Skeletal muscle cell (primary cell): ENCODE measurements at places on chromosomes 2 and 18.

DNA sequence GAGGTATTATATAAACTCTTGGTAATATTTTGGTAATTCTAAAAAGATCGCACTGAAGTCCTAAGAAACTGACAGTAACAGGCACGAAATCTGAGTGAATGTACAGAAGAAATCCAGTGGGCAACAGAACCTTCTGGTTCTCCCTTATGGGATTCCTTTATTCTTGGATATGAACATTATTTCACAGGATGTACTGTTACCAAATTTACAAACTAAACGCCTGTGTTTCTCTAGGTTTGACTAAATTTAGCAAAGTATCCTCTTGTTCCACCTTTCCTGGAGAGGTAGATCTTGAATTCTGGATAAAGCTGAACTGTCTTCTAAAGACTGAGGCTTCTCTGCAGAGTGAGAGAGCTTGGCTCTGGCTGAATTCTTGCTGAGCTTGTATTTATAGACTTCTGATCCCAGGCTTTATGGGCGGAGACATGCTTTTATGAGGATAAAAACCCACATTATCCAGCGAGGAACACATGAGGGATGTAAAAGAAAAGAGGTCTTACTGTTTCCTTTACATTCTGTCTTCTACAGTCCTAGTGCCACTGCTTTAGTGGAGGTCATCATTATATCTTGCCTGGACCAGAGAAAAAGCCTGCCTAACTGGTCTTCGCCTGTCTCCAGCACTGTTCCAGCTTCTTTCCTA is 220.8 kb downstream of the CDH2 start:
- no peak for DNase-seq

DNA sequence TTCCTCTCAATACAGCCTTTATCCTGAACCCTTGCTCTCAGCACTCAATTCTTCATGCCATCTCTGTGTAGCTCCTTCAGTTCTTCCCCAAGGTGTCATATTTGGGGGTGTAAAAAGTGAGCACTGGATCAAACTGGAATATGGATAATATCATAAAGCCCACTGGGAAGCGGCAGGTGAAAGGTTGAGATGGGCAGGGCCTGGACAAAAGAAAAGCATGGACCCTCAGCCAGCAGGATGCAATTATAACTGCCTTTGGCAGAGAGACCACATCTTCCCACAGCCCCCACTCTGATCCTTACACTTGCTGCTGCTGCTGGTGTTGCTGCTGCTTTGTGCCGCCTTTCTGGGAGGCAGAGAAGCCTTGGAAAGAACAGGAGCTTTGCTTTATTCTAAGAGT is 31.2 kb upstream of the STPG4 start:
- DNase-seq = no peak

- DNase-seq = no peak
Observed at GRCh38 chr18:12443551-12443950, 35.8 kb downstream of the PRELID3A start.

- no peak for DNase-seq
Observed at GRCh38 chr2:240468303-240469238, 33.1 kb downstream of the GPC1 start.

DNA sequence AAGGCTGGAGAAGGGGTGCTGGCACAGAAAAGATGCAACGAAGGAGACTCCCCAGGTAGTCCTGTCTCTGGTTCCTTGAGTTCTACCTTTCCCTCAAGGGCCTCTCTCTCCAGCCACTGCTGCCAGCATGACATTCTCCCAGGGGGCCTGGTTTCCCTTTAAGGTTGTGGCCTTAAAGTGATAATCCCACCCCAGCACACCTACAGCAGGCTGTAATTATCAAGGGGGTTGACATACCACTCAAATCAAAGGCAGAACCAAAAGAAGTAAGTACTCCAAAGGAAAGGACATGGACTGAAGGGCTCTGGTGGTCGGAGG is 127.4 kb upstream of the MSH6 start:
- DNase-seq = no peak

- no peak for DNase-seq
Observed at GRCh38 chr18:2572171-2572569, 813 bp downstream of the NDC80 start.

GRCh38 chr2:96271995-96272394 is 6.0 kb downstream of the CIAO1 start:
- DNase-seq = no peak

- DNase-seq = no peak
Observed at GRCh38 chr2:8456151-8457091, 225.4 kb upstream of the ID2 start.

DNA sequence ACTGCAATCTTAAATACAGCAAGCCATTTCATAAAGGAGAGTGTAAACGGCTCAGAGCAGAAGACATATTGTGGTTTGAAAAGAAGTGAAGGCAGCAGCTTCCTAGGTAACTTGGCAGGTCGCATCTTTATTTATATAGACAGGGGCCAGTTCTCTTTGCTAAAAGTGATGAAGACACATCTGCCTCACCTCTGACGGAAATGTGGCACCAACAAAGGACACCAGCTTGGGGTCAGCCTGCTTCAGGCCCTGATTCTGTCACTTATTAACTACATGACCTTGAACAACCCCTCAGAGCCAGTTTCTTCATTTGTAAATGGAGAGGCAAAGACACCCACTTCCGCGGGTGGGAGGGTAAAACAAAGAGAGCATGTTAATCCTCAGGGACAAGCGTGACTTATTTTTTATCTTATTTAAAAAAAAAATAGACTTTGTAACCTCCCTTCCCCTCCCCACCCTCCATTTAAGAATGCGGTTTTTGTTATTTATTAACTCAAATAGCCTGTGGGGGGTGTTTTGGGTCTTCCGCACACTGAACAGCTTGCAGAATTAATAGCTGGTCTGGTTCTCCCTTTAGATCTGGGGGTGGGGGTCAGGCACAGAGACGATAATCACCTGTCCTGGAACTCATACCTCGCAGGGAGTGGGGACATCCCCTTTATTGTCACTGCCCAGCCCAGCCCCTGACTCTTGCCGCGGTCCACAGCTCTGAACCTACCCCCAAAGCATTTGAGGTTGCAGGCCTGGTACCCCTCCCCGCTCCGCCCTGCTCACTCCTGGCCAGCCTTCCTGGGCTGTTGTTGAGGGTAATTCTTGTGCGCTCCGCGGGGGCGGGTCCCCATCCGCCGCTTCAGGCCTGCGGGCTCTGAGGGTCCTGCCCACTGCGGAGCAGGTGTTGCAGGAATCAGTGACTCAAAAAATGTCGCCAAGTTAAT is 64.2 kb upstream of the TMEM17 start:
- DNase-seq = no peak

- no peak for DNase-seq
Observed at GRCh38 chr2:195686564-195686963, 29.5 kb downstream of the SLC39A10 start.

DNA sequence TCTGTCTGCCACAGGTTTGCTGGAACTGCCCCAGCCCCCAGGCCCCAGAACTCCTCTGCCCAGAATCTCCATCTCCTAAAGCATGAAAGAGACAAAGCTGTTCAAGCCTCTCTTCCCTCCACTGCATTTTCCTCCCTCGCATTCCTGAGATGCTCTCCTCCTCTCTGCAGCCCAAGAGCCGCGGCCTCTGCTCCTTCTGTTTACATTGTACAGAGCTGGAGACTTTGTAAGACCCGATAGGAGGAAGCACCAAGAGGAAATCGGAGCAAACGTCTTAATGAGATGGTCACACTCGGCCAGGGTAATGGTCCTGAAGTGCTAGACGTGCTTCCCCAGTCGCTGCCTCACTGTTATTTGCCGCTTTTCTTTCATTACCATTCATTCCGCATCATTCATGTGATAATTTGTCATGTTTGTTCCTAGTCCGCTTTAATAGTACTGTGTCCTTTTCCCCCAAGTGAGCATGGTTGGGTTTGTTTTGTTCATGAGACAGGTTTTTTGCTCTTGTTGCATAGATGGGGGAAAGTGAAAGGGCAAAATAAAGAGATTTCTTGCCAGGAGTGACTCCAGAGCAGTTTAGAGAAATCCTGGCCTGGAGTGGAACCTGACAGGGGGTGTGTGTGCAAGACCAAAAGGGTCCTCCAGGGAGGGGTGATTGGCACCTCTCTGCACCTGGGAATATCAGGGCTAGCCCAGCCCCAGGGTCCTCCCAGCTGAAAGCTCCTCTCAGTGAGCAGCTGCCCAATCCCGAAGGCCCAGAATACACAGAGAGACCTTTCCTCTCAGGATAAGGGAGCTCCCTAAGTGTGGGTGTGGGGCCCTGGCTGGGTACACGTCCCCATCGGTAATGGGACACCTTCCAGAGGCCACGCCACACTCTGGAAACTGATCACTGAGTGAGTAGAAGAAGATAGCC is 44.9 kb upstream of the ID2 start:
- DNase-seq = no peak

- no peak for DNase-seq
Observed at GRCh38 chr2:59538398-59538911, 1015.0 kb downstream of the BCL11A start.

GRCh38 chr2:31581124-31581795 is 522 bp upstream of the SRD5A2 start:
- DNase-seq = no peak

DNA sequence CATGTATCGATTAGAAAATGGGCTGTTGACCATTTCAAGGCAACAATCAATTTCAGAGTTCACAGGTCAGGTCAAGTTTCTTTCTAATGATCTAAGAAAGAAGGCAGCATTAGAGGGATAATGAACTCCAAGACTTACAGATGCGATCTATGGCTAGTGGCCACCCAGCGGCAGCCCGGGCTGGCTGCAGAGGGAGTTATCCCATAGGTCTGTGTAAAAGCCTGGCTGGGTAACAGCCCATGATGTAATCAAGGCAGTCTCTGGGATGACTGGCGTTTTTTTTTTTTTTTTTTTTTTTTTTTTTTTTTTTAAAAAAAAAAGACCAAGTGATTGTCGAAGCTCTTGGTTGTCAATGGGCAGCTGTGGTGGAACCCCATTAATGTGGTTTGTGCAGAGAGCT is 171.1 kb upstream of the SKOR2 start:
- DNase-seq = no peak

- DNase-seq = no peak
Observed at GRCh38 chr2:47073641-47074040, 81.5 kb downstream of the STPG4 start.

GRCh38 chr2:204560902-204561301 is 15.6 kb downstream of the PARD3B start:
- no peak for DNase-seq

GRCh38 chr2:236512267-236512666 is 57.4 kb upstream of the ACKR3 start:
- no peak for DNase-seq

GRCh38 chr2:63432373-63432772 is 155.9 kb downstream of the WDPCP start:
- no peak for DNase-seq

DNA sequence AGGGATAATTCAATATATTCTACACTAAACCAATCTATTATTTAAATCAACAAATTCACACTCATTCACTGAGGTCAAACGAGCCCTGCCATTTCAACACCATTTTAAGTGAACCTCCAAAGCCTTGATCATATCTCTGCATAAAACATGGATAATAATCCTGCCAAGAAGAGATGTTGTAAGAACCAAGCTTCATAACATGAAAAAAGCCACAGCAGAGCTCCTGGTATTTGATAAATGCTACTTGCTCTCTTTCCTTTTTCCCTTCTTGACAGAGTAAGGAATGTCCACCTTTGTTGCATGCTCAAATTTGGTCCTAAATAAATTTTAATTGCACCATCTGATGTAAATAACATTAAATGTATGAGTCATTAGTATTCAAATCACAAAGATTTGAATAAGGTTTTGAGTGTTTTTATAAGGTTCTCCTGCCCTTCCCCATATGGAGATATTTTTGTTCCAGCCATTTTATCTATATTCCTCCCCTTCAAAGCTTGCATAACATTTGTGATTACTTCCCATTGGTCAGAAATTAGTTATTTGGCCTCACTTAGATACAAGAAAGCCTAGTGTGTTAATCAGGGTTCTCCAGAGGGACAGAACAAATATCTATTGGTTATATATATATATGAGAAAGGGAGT is 318.8 kb downstream of the RND3 start:
- no peak for DNase-seq

- DNase-seq = no peak
Observed at GRCh38 chr2:223888251-223888650, 50.9 kb upstream of the AP1S3 start.

- DNase-seq = no peak
Observed at GRCh38 chr2:100773538-100773937, 46.4 kb upstream of the NPAS2 start.

DNA sequence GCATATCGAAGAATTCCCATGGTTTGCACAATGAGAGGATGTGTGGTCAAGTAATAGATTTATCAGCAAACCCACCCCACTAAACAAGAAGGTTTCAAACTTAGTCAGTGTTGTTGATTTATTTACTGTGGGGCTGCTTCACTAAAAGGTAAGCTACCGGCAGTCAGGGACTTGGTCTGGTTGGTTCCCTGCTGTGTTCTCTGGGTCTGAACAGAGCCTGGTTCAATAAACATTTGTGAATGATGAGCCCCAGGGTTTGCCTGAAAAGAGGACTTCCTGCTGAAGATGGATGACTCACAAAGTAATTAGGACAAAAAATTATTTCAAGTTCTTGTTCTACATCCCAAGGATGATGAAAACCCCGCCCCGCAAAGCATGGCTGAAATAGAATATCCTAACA is 108.3 kb downstream of the SPP2 start:
- DNase-seq = no peak

DNA sequence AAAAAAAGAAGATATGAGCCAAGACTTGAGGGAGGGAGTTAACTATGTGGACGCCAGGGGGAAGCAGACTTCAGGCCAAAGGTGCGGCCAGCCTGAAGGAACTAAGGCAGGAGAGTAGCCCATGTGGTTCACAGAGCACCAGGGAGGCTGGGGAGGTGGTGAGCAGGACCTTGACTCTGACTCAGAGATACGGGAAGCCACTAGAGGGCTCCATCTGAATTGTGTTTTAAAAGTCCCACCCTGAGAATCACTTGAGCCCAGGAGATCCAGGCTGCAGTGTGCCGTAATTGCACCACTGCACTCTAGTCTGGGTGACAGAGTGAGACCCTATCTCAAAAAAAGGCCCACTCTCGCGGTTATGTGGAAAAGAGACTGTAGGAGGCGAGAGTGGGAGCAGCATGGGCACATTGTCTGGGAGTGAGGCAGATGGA is 12.3 kb downstream of the CEP192 start:
- peak; percentile 23 for DNase-seq

DNA sequence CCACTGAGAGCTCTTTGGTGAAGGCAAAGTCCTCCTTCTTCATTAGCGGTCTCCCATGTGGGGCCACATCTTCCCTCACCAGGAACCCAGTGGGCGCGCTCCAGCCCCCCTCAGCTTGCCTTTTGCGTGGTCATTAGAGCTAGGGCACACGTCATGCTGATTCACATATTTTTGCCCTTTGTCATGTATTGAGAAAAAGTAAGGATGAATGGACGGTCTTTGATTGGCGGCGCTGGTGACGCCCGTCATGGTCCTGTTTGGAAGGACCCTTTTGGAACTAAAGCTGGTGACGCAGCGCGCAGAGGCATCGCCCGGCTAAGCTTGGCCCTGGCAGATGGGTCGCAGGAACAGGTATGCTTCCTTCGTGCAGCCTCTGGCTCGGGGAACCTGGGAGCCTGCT is 3.1 kb downstream of the SLC14A1 start:
- no peak for DNase-seq
